ENCODE measurements at places on chromosomes 1 and 21.

DNA sequence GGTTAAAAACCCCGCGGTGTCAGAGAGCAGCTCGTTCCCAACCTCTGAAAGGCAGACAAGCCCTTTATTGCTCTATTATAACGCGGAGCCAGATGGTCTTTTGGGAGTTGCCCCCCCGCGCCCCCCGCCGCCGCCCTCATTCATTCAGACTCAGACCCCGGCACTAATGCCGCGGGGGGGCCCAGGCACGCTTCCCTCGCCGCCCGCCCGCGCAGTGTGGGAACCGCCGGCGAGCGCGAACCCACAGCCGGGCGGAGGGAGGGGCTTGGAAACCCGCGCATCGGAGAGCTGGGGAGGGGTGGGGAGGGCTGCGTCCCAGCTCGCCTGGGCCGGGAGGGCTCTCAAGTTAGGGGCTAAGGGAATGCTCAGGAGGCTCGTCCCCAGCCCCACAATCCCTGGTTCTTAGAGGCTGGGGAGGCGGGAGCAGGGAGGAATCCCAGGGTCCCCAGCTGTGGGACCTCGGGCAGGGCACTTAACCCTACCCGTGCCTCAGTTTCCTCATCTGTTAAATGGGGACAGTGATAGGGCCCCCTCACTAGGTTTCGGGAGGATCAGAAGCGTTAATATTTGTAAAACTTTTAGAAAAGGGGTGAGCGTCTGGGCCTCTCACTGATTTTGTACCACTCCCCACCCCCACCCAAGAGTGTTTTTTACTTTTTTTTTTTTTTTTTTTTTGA lies 10.9 kb upstream of the HES5 start:
- no peak for DNase-seq

DNA sequence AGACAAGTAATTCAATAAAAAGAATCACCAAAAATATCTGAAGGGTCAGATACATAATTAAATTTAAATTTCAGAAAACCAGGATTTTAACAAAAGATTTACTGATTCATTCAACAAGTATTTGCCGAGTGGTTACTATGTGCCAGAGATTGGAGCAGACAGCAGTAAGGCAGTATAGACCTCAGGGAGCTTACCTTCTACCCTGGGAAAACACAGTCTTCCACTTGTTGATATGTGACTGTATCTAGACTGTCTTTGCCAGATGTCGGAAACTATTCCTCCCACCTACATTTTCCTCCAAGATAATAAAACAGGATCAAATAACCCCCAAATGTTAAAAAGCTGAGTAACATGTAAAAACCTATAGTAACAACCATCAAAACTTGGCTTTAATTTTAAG lies 6.2 kb downstream of the HNRNPR start:
- DNase-seq = no peak

DNA sequence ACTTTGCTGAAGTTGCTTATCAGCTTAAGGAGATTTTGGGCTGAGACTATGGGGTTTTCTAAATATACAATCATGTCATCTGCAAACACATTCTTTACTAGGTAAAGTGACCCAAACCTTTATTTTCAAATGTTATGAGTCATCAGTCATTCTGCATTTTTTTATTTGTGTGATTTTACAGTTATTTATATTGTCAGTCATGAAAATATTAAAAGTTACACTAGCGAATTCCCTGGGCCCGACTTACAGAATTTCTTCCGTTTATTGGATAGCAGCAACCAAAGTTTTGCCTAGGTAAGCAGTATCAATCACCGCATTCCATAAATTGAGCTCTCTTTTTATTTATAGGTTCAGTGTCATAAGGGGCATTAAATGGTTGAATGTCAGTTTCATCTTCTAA lies 13.8 kb downstream of the OR2M5 start:
- DNase-seq = no peak

GRCh38 chr1:101008229-101008834 lies 17.3 kb downstream of the DPH5 start:
- no peak for DNase-seq

DNA sequence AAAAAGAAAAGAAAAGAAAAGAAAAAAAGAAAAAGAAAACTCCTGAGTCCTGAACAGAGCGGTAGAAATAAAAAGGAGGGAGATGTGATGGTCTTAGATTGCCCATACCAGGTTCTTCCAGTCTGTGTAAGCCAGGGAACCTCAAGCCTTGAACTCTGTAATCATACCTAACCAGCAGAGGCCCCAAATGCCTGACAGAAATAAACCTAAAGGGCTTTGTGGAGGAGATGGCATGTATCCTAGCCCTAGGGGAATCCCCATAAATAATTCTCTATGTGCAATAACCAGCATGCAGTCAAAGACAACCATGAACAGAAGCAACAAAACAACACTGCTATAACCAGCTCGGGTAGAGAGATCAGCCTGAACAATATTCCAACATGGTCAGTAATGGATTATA lies 40.4 kb downstream of the USP48 start:
- DNase-seq = no peak

GRCh38 chr1:182164273-182164672 lies 102.8 kb upstream of the ZNF648 start:
- no peak for DNase-seq
